Activated CD8-positive, alpha-beta T cell treated with anti-CD3 and anti-CD28 coated beads, Interleukin-2, amount 10 ng/mL, durations not matched to agents 7 days and 5 days (primary cell): ENCODE measurements at places on chromosomes 3 and 15. TPM values are rescaled to one million over a fixed set of nuclear protein-coding genes. Genes with fewer than 3 reads are reported as not detected.

Gene KY
- total RNA-seq = not detected

DNA sequence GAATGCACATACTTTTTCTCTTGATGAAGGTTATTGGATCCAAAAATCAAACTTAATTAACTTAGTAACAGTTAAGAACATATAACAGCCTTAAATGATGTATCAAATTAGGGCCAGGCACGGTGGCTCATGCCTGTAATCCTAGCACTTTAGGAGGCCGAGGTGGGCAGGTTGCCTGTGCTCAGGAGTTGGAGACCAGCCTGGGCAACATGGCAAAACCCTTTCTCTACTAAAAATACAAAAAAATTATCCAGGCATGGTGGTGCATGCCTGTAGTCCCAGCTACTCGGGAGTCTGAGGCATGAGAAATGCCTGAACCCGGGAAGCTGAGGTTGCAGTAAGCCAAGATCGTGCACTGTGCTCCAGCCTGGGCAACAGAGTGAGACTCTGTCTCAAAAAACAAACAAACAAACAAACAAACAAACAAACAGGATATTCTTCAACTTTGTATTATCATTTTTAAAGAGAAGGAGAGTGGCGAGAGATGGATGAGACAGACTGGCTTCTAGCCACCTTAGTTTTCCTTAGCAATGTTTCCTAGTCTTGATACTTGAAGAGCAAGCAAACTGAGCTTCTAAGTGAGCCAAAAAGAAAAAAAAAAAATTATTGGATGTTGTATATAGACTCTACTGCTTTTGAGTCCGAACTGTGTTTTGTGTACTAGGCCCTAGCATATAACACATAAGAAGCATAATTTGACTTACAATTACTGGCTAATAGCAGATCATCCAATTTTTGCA lies 13.8 kb downstream of the SPRED1 start:
- DNase-seq = no peak

Gene CHRNA7
- 0.55 TPM for total RNA-seq

DNA sequence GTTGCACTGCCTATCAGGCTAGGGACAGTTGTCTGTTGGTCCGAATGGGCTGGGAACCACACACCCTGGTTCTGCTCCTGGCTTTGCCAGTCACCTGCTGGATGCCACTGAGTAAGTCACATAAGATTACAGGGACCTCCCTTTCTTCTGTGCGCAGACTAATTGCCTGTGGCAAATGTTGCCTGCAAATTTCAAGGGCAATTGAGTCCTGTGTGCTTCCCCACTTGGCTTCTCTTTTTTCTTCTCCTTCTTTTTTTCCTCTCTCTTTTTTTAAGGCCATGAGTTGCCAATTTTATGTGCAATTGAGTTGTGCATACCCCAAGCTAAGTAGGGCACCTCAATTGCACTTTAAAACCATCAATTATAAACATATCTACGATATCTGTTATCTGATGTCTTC lies 963.4 kb downstream of the MCTP2 start:
- DNase-seq = no peak

GRCh38 chr3:110971010-110971601 lies 100.5 kb upstream of the NECTIN3 start:
- DNase-seq = no peak

DNA sequence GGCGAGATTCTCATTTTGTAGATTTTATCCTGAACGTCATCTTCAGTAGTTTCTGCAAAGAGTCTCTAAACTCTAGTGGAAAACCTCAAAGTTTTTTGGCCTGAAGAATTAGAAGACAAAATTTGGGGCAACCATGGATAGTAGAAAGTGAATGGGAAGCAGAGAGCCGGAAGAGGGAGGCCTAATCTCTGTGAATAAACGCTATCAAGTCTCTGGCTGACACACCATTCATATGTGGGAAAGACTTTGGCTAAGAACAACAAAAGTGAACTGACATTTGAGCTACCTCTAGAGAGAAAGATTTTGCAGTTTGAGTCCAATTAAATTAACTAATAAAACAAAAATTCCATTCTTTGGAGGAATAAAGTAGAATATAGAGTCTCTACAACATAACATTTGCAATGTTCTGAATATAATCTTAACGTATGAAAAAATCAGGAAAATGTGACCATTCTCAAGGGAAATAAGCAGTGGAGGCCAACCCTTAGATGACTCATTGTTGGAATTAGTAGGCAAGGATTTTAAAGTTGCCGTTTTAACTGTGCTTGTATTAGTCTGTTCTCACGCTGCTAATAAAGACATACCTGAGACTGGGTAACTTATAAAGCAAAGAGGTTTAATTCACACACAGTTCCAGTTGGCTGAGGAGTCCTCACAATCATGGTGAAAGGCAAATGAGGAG lies 184.6 kb downstream of the C3orf38 start:
- no peak for DNase-seq

Gene COLQ
- 5.3 TPM for total RNA-seq

Gene CSPG5
- total RNA-seq = 0.42 TPM

DNA sequence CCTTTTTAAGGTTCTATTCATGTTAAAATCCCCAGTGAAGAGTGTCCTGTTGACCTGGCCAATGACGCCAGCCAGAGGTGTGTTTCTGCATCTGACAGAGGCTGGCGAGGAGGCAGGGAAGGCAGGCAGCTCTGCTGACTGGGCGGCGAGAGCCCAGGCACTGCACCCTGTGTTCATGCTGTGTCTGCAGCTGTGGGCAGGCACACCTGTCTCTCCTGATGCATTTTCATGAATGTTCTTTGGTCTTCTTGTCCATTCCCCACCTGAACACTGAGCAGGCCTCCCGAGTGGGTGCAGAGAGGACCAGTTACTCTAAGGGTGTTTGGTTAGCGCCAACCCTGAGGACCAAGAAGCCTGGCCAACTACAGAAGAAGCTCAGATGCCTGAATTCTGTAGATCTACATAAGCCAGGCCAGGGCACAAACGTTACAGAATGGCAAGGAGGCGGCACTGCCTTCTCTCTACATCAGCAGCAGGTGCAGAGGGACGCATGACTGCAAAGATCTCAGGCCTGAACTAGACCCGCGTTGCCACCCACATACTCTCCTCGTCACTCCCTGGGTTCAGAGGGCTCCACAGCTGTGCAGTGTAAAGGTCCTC lies 233.7 kb downstream of the OCA2 start:
- DNase-seq = no peak
